B cell (primary cell): ENCODE measurements at places on chromosomes 1 and 21.

- DNase-seq, result no peak
These were observed 142.7 kb downstream of the SPATA46 start for GRCh38 chr1:162233937-162234336.

DNA sequence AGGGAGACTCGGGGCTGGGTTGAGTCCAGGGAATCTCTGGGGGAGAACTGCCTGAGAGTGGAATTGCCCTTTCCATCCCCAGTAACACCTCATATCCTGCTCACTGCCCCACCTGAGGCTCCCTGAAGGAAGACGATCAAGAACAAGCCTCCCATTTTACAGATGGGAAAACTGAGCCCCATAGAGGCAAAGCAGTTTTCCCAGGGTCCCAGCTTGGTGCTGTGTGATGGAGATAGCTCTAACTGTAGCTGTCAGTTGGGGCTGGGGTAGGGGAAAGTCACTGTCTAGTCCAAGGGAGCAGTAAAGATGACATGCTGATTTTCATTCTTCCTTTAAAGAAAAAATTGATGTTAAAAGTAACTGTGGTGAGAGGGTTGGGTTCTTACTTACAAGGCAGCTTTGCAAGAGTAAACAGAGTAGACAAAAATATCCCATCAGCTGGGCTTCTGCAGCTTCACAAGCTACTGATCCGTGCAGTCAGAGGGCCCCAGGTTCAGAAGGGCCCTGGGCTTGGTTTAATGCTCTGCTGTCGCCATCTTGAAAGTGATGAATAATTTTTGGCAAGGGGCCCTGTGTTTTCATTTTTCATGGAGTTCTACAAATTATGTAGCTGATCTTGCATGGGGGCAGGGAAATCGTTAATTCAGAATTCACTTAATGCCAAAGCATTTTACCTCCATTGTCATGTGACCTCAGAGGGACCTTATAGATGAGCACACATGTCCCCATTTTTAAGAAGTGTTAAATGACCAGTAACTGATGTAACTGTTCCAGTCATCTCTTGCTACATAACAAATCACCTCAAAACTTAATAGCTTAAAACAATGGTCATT, 17.6 kb upstream of the TNFRSF1B start:
- DNase-seq, result peak; percentile 65

GRCh38 chr1:44714944-44715571, 15.9 kb downstream of the RNU5D-1 start:
- peak; percentile 87 for DNase-seq

DNA sequence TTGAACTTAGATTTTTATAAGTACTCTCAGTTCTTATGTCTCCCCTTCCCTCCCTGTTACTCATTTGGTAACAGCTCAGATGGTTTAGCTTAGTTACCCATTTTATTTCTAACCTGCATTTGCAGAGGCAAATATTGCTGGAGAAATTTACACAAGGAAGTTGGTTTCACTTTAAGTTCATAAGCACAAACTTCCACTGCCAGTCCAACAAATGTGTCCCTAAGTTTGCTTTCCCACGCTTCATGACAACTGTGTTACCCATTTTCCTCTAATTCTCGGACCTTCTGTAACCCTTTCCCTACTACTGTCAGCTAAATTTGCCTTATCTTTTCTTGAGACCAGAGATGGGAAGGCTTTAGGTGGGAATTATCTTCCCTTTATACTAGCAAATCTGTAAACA, 63.9 kb upstream of the GPR25 start:
- DNase-seq, result no peak

DNA sequence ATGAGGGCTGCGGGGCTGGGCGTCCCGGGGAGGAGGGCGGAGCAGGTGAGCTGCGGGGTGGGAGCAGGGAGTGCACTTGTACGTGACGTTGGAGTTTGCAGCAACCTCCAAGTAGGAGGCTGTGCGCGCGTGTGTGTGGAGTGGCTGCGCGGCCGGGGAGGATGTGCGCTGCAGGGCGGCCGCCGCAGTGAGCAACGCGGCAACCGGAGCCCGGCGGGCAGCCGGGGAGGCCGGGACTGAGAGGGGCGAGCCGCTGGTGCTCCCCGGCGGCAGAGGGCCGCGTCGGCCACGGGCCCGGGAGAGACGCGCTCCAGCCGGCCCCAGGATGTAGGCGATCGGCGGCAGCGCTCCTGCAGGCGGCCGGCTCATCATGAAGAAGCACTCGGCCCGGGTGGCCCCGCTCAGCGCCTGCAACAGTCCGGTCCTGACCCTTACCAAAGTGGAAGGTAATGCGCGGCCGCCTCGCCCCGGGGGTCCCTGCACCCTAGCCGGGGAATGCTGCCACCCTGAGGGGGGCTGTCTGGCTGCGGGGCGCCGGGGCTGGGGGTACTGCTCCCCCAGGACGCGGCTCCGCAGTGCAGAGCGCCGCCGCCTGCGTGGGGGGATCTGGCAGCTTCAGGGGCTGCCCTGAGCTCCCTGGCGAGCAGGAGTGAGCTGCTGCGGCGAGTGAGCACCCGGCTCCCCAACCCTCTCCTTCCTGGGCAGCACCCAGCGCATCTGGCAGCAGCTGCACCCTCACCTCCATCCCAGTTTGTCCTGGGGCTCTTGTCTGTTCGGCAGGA, 158.9 kb upstream of the COA6 start:
- peak; percentile 16 for DNase-seq

- no peak for DNase-seq
These were observed 2.1 kb upstream of the TMCO2 start for GRCh38 chr1:40245686-40246085.

- DNase-seq, result no peak
These were observed 44.5 kb downstream of the MARK1 start for GRCh38 chr1:220572416-220572815.

GRCh38 chr21:35134309-35134708, 85.2 kb upstream of the RUNX1 start:
- DNase-seq, result no peak

- DNase-seq, result no peak
These were observed 16.8 kb downstream of the SUCO start for GRCh38 chr1:172549621-172550280.

GRCh38 chr1:154870115-154870571, at the start of gene KCNN3:
Gene KCNN3, minus strand, starts transcription at chr1:154870281. Its CDS starts 317 bp downstream, at chr1:154869964.
- DNase-seq, result peak; percentile 89

- DNase-seq, result no peak
These were observed 57.4 kb downstream of the GALNT2 start for GRCh38 chr1:230124186-230125128.

- DNase-seq, result no peak
These were observed 315.0 kb upstream of the CAMK1G start for GRCh38 chr1:209268479-209268878.

GRCh38 chr1:10961300-10961833, 51.1 kb upstream of the TARDBP start:
- no peak for DNase-seq

DNA sequence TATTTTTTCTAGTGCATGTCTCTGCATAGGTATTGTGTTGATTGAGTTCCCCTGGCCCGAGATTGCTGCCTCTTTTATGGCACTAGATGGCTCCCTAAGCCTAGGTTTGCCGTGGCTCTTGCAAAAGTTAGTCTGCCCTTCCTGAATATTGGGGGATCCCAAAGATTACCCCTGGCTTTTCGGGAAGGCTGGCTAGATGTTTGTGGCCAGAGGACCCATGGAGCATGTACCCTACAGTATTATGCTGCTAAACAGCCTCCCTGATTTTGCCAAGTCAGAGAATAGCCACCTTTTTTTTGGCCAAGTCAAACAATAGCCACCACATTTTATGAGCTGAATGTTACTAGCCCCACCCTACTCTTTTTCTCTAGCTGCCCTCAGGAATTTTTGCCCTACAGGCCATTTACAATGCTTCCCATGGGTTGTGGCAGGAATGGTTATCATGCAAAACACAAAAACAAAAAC, 343.2 kb downstream of the OLFM3 start:
- no peak for DNase-seq

DNA sequence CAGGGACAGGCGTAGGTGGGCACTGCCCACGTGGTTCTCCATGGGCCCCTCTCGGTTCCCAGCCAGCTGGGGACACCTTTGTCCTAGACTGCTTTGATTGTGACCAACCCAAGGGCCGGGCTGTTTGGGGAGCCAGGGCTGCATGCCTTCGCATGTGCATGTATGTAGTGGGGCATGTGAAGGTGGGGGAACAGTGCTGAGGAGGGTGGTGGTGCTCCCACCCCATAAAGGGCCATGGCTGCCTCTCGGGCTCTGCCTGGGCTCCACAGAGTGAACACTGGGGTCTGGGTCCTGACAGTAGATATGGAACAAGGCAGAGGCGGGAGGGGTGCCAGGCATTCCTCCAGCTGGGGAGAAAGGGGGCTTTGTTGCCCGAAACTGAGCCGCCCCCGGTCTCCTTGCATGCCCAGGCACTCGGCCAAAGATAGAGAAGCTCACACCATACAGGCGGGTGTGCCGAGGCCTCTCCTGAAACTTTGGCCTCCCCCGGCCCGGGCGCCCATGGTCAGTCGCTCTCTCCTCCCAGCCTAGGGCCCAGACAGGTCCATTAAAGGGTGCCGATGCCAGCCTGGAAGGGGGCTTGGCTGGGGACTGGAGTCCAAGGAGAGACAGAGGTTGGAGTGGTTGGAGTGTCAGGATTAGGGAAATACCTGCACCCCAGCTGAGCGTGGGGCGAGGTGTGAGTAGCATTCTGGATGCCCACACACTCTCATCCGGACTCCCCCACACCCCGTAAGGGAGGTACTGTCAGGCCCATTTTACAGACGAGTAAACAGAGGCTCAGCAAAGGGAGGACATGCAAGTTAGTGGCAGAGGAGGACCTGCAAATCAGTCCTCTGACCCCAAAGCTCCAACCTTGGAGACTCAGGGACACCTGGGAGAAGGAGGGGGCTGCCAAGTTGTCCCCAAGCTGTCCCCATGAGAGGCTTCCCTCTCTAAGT, 41.1 kb downstream of the EPHA2 start:
- no peak for DNase-seq

- DNase-seq, result no peak
These were observed 95.1 kb upstream of the C1orf21 start for GRCh38 chr1:184291701-184292100.

DNA sequence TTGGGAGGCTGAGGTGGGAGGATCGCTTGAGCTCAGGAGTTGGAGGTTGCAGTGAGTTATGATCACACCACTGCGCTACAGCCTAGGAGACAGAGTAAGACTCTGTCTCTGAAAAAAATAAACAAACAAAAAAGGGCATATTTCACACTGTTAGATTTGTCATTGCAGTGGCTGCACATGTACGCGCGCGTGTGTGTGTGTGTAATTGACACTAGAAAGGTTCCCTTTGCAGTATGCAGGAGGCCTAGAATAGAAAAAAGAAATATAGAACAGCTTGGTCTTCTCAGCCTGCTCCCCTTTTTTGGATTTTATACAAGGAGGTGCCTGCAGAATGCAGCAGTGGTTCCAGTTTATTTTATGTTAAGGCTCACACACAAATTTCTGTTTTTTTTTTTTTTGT, 8.6 kb downstream of the MACO1 start:
- DNase-seq, result no peak

DNA sequence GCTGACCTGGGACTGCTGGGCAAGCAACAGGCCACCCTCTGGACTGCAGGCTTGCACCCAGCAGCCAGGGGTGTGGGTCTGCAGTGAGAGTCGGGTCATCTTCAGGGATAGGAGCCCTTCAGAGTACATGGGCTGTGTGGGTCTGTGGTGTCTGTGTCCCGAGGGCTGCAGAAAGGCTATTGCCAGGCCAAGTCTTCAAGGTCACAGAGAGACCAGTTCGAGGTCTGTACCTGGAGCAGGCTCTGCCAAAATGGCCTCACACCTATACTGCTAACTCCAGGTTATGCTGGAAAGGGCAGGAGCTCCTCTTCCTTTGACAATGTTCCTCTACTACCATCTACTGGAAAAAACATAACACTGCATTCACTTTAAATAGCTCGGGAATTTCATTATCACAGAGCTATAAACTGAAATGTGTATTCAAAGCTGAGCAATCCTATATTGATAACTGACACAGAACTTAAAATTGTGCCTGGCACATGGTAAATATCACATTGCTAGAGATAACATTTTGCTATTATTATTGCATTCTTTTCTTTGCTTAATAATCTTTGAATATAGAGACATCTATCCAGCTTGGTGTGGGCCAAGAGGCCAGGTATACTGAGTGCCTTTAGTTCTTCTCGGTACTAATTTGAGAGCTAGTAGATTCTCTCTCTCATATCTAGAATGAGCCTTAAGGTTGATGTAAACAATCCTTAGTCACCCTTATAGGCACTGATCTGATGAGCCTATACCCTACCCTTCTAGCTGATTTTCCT, 6.9 kb upstream of the DNAH14 start:
- peak; percentile 6 for DNase-seq

GRCh38 chr1:11289064-11289463, 16.1 kb downstream of the UBIAD1 start:
- DNase-seq, result no peak

DNA sequence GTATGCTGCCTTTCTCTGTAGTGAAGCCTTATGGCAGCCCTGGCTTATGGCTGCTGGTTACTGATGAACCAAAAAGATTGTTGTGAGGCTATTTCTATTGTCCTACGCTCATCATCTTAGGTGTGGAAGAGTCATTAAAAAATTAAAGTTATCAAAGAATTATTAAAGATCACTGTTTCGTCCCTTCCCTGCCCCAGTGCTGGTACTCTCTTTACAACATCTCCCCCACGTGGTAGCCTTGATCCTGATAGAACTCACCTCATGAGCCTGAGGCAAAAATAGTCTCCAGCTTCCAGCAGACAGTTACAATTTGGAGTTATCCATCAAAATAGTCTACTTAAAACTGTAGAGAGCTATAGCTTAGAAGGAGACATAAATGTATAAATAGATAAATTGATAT, 201.5 kb downstream of the S1PR1 start:
- peak; percentile 39 for DNase-seq

DNA sequence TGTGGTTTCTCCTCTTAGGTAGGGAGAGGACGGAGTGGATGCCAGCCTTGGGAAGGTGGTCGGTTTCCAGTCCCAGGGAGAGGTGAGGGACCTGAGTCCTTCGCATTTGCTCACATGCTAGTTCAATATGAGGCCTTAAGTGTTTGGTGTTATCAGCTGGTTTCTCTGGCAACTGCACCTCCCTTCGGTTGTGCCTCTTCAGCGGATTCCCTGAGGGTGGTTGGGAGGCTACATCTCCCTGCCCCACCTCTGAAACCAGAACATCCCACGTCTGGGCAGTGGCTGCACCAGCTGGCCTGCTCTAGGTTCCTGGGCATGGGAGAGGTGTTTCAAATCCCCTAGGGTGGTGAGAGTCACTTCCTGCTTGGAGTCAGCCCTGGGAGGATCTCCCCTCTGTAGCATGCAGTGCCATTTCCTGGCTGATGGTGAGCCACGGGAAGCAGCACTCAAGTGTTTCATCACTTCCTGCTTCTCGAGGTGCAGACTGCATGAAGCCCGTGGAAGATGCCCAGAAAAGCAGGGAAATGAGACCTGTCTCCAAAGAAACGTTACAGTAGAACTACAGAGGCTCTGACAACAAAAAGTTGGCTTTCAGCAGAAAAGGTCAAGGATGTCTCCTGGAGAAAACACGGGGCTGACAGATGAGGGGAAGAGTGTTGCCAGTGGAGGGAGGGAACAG, 4.5 kb downstream of the TMEM125 start:
- DNase-seq, result no peak

GRCh38 chr1:166908942-166909341, 32.9 kb upstream of the TADA1 start:
- DNase-seq, result no peak

GRCh38 chr1:203450479-203451149, 25.0 kb upstream of the PRELP start:
- no peak for DNase-seq

- no peak for DNase-seq
These were observed 118.7 kb downstream of the KCNK2 start for GRCh38 chr1:215201283-215201682.
